Esophagus mucosa (tissue), 1 donor: ENCODE measurements at places on chromosomes 12 and 14. TPM values are rescaled to one million over a fixed set of nuclear protein-coding genes. Genes with fewer than 3 reads are reported as not detected.
A peak's percentile ranks its signal among the peaks of the same experiment; 100 is the strongest.

DNA sequence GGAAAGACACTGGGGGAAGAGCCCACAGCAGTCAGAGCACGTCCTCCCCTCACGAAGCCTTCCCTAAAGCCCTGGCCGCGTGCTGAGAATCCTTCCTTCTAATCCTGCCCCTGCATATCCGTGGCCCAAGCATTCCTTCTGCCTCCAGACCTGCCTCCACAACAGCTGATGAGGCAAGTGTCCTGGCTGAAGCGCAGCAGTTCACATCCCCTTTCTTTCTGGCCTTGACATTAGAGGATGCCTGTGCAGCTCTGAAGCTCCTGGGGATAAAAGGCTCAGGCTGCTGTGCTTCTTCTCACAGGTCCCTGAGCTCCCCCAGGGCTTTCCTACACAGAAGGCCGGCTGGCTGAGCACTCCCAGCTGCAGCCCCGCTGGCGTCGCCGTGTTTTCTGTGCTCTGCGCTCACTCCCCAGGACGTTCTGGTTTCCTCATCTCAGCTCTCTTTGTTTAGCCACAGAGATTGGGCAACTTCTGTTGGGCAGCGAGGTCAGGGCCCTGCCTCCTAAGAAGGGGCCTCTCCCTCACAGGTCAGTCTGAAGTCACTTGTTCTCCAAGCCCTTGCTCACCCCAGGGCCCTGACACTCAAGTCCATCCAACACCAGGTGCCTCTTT lies 45.8 kb downstream of the NINJ2 start:
- ATAC-seq, result no peak

DNA sequence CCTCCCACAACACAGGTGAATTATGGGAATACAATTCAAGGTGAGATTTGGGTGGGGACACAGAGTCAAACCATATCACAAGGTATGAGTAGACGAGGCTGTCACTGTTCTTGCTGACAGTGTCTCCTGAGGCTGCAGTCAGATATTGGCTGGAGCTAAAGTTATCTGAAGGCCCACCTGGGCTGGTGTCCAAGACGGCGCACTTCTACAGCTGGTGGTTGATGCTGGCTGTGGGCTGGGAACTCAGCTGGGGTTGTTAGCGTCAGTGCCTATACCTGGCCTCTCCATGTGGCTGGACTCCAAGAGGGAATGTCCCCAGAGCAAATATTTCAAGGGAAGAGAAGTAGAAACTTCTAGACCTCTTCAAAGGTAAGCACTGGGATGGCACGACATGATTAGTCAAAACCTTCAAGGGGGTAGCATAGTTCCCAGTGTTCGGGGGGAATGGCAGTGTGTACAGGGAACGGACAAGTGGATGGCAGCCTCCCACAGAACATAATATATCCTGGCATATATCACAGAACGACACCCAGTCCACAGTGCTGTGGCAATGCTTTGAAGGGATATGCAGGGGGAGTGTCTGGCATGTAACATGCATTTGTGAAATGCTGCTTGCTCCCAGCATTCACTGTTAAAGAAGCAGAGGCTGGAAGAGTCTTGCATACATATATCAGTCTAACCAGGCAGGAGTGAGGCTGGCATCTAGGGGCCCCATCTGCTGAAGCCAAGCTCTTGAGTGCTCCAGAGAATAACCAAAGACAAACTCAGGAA lies 126.7 kb upstream of the RFLNA start:
- ATAC-seq, result no peak

- no peak for ATAC-seq
Observed at GRCh38 chr12:130953771-130954543, at the start of gene ADGRD1. ADGRD1 (plus strand) TSS chr12:130953907; CDS start chr12:130954466, 559 bp downstream.

DNA sequence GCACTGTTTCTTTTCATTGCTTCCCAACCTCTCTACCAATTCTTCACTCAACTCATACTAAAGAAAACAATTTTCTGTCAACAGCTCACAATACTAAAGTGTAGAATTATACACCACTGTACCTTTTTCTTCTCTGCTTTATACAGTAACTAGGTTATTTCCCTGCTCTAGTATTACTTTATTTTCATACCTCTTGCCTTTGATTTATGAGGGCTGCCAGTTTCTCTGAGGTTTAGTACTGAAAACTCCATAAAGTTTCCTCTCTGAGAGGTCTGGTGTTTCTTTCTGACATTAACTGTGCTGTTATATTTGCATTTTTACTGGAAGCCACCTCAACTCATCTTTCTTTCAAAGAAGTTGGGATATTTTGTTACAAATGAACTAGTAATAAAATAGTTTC lies 63.0 kb upstream of the GRIP1 start:
- no peak for ATAC-seq

DNA sequence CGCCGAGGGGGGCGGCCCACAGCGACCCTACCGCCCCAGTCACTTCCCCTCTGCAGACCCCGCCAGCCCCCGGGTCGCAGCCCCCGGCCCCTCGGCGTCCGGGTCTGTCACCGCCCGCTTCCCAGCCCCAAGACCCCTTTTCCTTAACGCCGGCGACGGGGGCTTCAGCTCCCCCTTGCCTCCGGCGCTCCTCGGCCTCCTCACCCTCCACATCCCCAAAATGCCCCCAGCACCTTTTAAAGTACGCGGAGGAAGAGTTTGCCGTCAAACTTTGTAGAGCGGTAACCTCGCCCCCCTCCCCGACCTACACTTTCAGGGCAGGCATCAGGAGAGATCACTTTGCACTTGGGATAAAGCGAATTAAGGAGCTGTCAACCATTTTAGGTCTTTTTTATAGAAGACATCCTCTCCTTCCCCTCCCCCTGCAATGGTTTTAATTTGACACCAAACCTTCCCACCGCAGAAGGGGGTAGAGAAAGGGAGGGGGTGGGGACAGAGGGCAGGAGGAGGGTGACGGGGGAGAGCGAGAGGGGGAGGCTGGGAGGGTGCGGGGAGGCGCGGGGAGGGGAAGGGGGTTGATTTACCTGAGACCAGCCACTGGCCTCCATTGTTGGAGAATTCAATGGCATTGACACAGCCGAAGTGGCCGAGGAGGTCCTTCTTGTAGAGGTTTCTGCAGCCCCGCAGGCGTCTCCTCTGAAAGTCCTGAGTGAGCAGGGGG lies 578 bp downstream of the DCAF5 start:
- peak; percentile 24 for ATAC-seq

DNA sequence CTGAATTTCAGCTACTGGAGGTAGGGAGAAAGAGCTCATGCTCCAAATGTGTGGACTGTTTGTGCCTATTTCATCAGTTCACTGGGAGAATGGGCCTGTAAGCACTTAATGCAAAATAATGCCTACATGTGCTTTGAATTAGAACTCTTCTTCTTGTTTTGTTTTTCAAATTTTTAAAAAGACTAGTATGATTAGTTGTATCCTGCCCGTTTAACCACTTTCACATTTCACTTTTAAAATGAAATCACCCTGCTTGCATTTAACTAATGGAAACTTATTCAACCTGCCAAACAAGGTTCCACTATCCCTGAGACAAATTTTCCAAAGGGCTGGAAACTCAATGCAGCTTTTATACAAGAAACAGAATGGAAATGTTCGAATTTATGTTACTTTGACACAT lies 79.7 kb downstream of the SAMD4A start:
- ATAC-seq, result no peak

TPPP2 gene
- not detected for total RNA-seq

ADCY4 gene
- 4.5 TPM for total RNA-seq

JKAMP gene
- 14.6 TPM for total RNA-seq

SMCO2 gene
- 0.76 TPM for total RNA-seq
